WTC11 (cell line): ENCODE measurements at places on chromosomes 4 and X. TPM values are rescaled to one million over a fixed set of nuclear protein-coding genes. Genes with fewer than 3 reads are reported as not detected.
A peak's percentile ranks its signal among the peaks of the same experiment; 100 is the strongest.

DNA sequence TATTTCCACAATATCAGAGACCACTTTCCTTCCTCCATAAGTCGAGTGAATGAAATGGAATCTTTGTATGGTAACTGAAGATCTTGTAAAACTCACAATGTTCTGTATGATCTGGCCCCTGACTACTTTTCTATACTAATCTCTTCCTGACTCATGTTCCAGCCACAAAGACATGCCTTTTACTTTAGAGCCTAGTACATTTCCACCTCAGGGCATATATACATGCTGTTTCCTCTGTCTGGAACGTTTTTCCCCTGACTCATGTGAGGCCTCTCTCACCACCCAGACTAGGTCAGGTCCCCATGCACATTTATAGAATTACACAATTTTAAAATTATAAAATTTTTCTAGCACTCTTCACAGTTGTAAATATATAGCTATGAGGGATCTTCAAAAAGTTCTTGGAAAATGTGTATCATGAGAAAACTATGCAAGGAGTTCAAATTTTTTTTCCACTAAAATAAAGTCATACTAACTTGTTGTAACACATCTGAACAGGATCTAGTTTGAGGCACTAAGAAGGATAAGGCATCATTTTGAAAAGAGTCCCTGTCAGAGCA lies 208.8 kb downstream of the SH2D1A start:
- no peak overlapping the region for H3K4me3 ChIP-seq
- no peaks in the 10 kb centered on the region for H3K36me3 ChIP-seq
- H3K27me3 ChIP-seq: no peaks in the 10 kb centered on the region
- H3K4me1 ChIP-seq: 0 out of 2 replicates have a peak, but pooled peaks cover 3% of the 10 kb centered on the region

DNA sequence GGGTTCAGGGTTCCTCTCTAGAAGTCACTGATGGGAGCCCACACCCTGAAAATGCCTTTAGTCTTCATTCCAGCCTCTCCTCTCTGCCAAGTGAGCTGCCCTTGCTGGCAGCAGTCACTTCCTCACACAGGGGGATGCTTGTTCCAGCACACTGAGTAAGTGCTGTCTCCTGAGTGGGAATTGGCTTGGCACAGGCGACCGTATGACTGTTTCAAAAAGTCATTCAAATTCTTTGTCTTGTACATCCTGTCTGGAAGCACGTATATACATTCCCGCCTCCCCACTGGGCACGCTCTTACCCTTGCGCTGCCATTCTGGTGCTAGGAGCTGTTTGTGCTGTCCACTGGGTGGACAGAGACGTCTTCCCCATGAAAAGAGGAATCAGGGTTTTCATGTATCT lies 40.2 kb upstream of the CD99 start:
- DNase-seq: no peak
- no peaks in the 10 kb centered on the region for H3K4me1 ChIP-seq
- no peak overlapping the region for H3K27ac ChIP-seq
- no peak overlapping the region for H3K4me3 ChIP-seq
- H3K36me3 ChIP-seq: peaks cover 34% of the 10 kb centered on the region

GRCh38 chr4:40245550-40245949 lies 48.7 kb downstream of the RHOH start:
- H3K4me3 ChIP-seq: no peak overlapping the region
- no peak for DNase-seq
- H3K4me1 ChIP-seq: peaks cover 5% of the 10 kb centered on the region; the same call in 1 of the 2 replicates
- H3K36me3 ChIP-seq: peaks cover 9% of the 10 kb centered on the region
- no peak overlapping the region for H3K27ac ChIP-seq
- H3K27me3 ChIP-seq: no peaks in the 10 kb centered on the region

DNA sequence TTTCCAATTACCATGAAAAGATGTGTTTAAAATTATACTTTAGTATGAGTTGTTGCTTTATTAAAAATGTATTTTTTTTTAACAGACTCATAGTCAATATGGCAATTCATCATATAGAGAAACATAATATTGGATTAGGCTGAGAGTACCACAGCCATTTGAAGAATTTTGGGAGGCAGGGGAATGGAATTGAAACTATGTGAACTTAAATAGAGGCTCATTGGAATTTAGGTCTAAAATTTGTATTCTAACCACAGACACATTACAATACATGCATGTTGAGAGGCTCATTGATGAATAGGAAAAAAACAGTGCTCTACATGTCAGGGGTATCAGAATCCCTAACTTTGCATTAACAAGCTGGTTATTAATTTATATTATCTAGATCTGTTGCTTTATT lies 269.6 kb downstream of the DKK2 start:
- no peaks in the 10 kb centered on the region for H3K4me1 ChIP-seq
- DNase-seq: no peak
- H3K27me3 ChIP-seq: no peaks in the 10 kb centered on the region
- H3K4me3 ChIP-seq: no peak overlapping the region
- no peaks in the 10 kb centered on the region for H3K36me3 ChIP-seq

DNA sequence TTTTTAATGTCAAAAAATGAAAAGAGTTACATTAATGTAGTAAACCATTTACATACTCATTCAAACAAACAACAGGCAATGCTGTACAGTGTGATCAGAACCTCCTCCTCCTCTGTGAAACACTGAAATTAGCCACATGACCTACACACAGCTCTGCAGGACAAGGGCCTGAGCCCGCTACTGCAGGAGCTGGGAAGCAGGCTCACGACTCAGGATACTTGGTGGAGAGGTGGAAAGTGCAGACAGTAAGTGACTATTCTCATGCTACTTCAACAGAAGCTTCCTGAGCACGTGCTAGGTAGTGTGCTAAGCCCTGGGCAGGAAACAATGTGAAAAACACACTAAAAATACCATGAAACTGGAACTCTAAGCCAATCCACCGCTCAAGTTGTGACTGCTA lies 56.8 kb downstream of the TAPT1 start:
- no peak overlapping the region for H3K4me3 ChIP-seq
- H3K27me3 ChIP-seq: no peaks in the 10 kb centered on the region
- H3K27ac ChIP-seq: peak overlapping the region; percentile 48
- H3K4me1 ChIP-seq: peaks cover 22% of the 10 kb centered on the region
- peaks cover 16% of the 10 kb centered on the region for H3K36me3 ChIP-seq

DNA sequence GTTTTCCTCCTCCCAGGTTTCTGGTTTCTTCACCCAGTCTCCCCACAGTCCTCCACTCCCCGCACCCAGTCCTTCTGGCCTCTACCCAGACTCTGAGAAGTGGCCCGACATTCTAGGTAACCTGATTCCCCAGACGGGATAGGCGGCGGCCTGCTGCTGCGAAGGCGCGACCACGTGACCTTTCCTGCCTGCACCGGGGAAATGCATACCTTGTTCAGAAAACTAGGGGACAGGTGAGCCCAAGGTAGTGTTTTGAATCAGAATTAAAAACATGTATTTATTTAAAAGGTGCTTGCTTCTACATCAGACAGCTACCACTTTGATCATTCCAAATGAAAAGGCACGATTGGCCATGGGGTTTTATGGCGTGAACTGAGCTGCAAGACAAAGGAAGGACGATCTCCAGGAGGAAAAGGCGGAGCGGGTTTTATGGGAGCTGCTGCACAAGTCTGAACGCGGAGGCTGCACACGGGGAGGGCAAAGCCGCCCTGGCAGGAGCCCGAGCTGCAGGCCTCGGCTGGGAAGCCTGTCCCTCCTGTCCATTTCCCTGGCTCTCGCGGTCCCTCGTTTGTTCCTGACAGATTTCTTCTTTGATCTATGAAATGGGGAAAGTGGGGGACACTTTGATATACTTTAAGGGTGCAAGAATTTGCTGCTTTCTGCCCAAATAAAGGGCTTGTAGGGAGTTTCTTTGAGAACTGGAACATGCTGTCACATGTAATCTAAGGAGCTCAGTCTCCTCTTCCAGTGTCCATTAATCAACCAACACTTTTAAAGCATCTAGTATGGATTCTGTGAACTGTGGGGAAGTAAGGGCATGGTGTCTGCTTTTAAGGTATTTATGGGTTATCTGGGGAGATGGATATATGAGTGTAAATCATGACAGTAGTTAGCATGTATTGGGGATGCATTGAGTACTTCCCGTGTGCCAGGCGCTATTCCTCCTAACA lies 150.9 kb downstream of the SPRY1 start:
- H3K36me3 ChIP-seq: peaks cover 12% of the 10 kb centered on the region
- H3K27me3 ChIP-seq: peaks cover 2% of the 10 kb centered on the region; the same call in 1 of the 2 replicates
- H3K27ac ChIP-seq: peak overlapping the region; percentile 99
- peaks cover 49% of the 10 kb centered on the region for H3K4me1 ChIP-seq
- peak overlapping the region; percentile 58 for H3K4me3 ChIP-seq

DNA sequence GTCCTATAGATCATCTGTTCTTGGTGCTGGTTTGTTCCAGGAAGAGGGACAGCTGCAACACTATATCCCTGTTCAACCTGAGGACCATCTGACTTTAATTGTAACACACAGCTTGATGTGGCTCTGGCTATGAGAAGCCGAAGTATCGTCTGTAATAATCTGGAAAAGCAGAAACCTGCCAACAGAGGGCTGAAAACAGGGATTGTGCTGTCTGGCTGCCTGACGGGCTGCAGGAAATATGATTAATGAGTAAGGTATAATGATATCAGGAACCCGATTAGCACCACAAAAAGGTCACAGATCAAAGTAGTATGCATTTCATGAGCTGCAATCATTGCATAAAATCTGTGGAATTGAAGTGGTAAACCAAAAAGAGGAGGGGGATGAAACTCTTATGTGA lies 170.4 kb upstream of the MAB21L2 start:
- no peak overlapping the region; the same call in 1 of the 2 replicates for H3K27ac ChIP-seq
- no peak overlapping the region for H3K4me3 ChIP-seq
- no peak for DNase-seq
- H3K4me1 ChIP-seq: no peaks in the 10 kb centered on the region
- H3K27me3 ChIP-seq: no peaks in the 10 kb centered on the region

GRCh38 chr4:123649250-123649644 lies 252.7 kb downstream of the SPRY1 start:
- DNase-seq: no peak
- peaks cover 20% of the 10 kb centered on the region for H3K4me1 ChIP-seq
- peak overlapping the region; percentile 52 for H3K27ac ChIP-seq
- no peaks in the 10 kb centered on the region for H3K27me3 ChIP-seq

DNA sequence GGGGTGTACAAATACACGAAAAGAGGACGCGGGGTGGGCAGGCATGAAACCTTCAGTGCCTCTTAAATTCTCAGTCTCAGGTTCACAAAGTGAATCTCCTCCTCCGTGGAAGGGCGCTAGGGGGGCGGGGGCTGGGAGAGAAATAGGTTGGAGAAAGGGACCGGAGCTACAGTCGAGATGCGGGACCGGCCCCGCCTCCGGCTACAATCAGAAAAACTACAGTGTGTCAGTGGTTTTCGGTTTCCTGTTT lies 3.4 kb downstream of the MAML3 start:
- H3K36me3 ChIP-seq: no peaks in the 10 kb centered on the region
- peak overlapping the region; percentile 89 for H3K4me3 ChIP-seq
- H3K27me3 ChIP-seq: peaks cover 6% of the 10 kb centered on the region; the same call in 1 of the 2 replicates

DNA sequence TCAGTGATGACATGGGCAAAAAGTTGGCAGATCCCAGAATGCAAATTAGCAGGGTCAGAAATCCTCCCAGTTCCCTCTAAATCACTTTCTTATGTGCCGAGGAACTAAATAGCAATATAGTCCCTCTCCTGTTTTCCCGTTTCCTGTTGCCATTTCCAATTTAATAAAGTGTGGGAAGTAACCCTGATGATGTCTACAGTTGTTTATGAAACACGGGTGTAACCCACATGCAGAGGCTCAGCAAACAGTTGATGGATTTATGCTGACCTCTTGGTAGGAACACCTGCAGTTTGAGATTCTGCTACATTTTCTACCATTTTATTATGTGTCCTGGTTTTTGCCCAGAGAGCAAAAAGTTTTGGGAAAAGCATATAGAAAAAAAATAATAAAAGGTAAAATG lies 56.7 kb downstream of the FGFBP1 start:
- no peaks in the 10 kb centered on the region; the same call in 1 of the 2 replicates for H3K27me3 ChIP-seq
- 0 out of 2 replicates have a peak, but pooled peaks cover 3% of the 10 kb centered on the region for H3K4me1 ChIP-seq
- no peak overlapping the region for H3K27ac ChIP-seq
- H3K36me3 ChIP-seq: peaks cover 12% of the 10 kb centered on the region

DNA sequence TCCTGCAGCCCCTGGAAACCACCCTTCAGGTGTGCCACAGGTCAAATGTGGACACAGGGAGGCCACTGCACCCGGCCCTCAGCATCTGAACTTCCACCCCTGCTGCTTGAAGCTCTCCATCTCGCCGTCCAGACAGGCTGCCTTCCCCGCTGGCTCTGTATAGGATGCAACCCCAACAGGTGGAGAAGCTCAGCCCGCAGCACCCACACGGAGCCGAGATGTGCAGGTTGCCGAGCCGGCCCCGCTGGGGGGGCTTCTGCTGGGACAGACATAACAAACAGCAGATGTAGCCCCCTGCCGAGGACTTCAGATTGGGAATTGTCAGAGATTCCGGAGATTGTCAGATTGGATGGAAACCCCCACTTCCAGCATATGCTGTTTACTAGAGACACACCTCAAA lies 20.5 kb downstream of the TMEM187 start:
- no peak overlapping the region for H3K27ac ChIP-seq
- no peaks in the 10 kb centered on the region for H3K36me3 ChIP-seq
- H3K27me3 ChIP-seq: no peaks in the 10 kb centered on the region
- no peak overlapping the region for H3K4me3 ChIP-seq

GRCh38 chr4:182169987-182170386 lies 73.2 kb upstream of the TENM3 start:
- no peak overlapping the region for H3K27ac ChIP-seq
- H3K4me1 ChIP-seq: no peaks in the 10 kb centered on the region; the same call in 1 of the 2 replicates
- no peaks in the 10 kb centered on the region for H3K27me3 ChIP-seq
- H3K36me3 ChIP-seq: no peaks in the 10 kb centered on the region
- DNase-seq: no peak

- no peak for DNase-seq
- H3K4me3 ChIP-seq: no peak overlapping the region
- H3K4me1 ChIP-seq: peaks cover 7% of the 10 kb centered on the region; the same call in 1 of the 2 replicates
- no peak overlapping the region; the same call in 1 of the 2 replicates for H3K27ac ChIP-seq
- no peaks in the 10 kb centered on the region for H3K27me3 ChIP-seq
These were observed 169.6 kb downstream of the RAPGEF2 start for GRCh38 chr4:159272273-159273140.

DNA sequence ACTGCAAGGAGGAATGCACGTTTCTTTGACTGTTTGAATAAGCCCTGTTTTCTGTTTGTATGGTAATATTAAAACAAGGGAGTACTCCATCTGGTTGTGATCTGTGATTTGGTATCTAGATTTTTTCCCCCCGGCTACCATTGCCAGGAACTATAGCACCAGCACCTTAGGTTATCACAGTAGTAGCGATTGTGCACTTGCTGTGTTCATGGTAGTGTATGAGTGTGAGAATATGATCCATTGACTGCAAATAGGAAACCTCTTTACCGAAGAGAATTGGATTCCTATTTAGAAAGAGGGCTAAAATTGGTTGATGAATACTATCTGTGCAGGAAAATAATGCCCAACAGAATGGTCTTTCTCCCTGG lies 69.9 kb downstream of the LARP7 start:
- peak overlapping the region; percentile 99 for H3K27ac ChIP-seq
- peak overlapping the region; percentile 98 for H3K4me3 ChIP-seq
- no peaks in the 10 kb centered on the region; the same call in 1 of the 2 replicates for H3K27me3 ChIP-seq
- no peak for DNase-seq
- no peaks in the 10 kb centered on the region for H3K36me3 ChIP-seq

DNA sequence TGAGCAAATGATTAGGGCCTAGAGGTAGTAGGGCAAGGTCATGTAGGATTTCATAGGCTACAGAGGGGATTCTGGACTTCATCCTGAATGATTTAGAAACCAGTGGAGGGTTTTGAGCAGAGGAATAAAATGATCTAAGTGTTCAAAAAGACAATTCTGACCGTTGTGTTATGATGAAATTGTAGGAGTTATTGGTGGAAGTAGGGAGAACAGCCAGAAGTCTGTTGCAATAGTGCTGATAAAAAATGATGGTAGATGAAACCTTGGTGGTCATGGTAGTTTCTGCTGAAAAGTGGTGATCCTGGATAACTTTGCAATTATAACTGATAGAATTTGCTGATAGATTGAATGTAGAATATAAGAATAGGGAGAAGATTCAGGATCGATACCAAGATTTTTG lies 60.2 kb downstream of the MID1IP1 start:
- H3K27me3 ChIP-seq: no peaks in the 10 kb centered on the region
- H3K36me3 ChIP-seq: no peaks in the 10 kb centered on the region
- peaks cover 25% of the 10 kb centered on the region for H3K4me1 ChIP-seq
- DNase-seq: no peak
- H3K27ac ChIP-seq: no peak overlapping the region

DCAF8L2 gene
- not detected in 3 replicates for total RNA-seq

GPR143 gene
- total RNA-seq: 11.7 to 18.3 TPM (median 14.0 TPM) in 3 replicates

SULT1B1 gene
- total RNA-seq: 0.02 to 0.14 TPM (median 0.04 TPM) in 3 replicates

ENPEP gene
- 0.33 to 0.98 TPM (median 0.39 TPM) in 3 replicates for total RNA-seq
